Stimulated activated naive CD4-positive, alpha-beta T cell (primary cell): ENCODE measurements at places on chromosomes 7 and 10.
A peak's percentile ranks its signal among the peaks of the same experiment; 100 is the strongest.

DNA sequence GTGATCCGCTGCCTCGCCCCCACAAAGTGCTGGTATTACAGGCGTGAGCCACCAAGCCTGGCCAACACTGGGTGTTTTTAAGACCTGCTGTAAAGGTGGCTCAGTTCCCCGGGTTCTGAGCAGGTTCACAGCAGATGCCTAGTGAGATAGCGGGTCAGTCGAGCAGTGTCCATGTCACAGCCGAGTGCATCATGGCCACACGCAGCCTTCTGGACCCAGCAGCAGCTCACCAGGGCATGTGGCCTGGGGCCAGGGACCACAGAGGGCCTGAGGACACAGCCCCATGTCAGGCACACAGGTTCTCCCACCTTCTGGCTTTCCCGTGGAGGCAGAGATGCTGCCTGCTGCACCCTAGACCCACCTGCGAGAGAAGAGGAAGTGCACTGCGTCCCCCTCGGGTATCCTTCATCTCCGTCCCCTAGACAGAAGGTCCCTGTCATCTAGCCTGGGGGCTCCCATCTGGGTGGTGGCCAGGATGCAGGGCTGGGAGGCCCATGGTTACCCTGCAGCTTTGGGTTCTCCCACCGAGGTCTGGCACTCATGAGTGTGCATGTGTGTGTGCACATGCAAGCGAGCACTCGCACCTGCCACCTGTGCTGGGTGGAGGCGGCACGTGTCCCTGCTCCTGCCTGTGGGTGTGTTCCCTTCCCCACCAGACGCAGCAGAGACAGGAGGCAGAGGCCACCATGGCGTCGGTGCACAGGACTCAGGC lies 98.6 kb downstream of the NKX6-2 start:
- no peak for DNase-seq

DNA sequence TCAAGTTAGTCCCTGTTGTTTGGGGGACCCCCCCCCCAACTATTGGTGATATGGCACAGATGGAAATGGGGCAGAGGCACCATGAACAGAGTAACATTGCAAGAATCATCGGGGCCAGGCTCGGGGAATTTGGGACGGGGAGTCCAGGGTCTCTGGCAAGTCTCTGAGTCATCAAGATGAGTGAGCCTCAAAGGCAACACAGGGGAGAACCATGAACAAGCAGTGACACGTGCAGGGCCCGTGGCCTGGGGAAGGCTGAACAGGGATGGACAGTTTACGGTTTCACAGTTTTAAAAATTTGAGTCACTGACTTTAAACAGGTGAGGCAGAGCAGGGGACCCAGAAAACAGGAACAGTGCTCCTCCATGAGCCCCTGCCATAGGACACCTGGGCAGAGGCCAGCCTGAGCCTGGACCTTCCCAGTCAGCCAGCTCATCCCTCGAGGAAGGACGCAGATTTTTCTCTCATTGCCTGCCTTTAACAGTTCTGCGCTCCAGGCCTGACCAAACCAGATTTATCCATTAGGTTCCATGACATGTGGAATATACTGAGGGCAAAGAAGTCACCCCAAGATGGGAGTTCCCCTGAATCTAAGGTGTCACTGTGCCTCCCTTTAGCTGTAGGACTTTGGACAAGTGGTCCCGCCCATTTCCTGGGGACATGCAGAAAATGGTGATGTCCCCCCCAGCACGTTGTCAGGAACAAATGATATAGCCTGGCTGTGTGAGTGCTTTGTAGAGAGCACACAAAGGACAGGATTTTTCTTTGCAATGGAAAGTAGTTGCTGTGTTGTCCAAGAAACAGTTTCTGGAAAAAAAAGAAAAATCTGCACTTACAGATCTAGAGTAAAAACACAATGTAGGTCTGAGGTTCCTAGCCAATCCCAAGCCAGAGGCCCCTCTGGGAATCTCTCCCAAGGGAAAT lies 23.8 kb downstream of the CHST15 start:
- DNase-seq: no peak

- no peak for DNase-seq
These were observed 53.3 kb upstream of the TCF7L2 start for GRCh38 chr10:112896722-112897121.

DNA sequence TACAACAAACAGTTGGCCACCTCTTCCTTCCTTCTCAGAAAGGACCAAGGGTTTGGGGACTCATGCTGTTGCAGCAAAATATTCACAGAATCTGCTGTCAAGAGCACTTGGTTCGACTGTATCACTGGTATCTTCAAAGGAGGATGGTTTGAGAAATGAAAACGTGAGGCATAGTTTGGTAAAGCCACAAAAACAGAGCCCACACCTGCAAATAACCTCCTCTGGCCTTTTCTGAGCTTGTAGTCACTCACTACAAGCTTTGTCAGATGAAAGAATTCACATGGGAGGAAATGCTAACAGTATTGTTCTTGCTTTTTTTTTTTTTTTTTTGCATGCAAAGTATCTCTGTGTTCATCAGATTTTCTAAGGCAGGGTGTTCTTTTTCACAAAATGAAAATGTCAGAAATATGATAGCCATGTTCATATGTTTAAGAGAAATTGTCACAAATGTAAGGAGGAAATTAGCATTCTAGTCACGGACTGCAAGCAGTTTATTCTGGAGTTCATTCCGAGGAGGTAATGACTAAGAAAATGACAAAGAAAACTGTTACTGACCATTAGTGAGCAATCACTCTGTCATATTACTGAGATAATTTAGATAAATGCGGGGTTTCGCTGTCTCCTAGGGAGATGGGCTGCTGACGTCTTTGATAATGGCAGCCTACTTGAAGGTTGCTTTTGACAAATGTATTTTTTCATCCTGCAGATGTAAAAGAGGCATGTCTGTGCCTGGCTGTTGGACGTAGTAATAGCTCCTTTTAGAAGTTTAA lies 117.8 kb upstream of the MYO3A start:
- DNase-seq: no peak

- DNase-seq: no peak
These were observed 2.1 kb upstream of the TMEM120A start for GRCh38 chr7:75996476-75996875.

- DNase-seq: no peak
These were observed 28.8 kb downstream of the MIOS start for GRCh38 chr7:7595451-7595850.

DNA sequence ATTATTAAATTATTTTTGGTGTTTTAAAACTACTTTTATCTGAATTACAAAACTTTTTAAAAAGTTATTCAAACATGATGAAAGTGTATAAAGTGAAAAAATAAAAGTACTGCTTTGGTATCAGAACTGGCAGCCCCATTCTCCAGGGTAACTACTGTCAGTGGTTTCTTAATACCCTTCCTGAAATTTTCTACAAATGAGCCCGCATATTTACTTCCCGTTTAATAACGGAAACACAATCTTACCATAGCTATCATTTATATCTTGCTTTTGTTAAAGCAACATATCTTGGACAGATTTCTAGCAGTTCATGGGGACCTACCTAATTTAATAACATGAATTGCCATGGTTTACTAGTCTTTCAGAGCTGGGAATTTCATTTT lies 249.9 kb downstream of the RNLS start:
- no peak for DNase-seq

- DNase-seq: no peak
These were observed 7.3 kb upstream of the KIAA1217 start for GRCh38 chr10:24201503-24202180.

- no peak for DNase-seq
These were observed 11.8 kb downstream of the PODXL start for GRCh38 chr7:131544449-131545301.

DNA sequence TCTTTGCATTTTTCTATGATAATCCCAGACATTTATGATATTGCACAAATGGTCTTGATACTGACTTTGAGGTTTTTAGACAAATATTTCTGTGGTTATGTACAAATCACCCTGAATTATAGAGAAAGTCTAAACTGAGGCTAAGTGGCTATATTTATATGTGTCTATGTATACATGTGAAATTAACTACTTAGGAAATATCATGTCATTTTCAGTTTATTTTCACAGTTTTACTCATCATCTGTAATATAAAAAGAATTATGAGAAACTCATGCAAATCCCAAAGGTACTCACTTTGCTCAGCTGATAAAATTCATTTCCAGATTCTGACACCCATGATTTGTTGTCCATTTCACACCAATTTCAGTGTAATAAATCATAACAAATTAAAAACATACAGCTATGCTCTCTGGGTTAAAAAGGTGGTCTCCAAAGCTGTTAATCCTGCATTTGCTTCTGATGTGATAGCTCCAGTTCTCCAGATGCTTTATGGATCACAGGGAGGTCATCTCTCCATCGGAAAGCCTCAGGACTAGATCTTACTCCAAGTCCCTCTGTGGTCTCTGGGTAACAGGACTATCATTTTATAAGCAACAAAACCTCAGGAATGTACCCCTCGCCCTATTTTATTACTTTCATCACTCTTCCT lies 673.9 kb downstream of the PARD3 start:
- DNase-seq: no peak

- DNase-seq: no peak
These were observed 66.1 kb upstream of the PIP4K2A start for GRCh38 chr10:22780474-22780885.

GRCh38 chr7:48250441-48250951 lies 79.2 kb downstream of the ABCA13 start:
- DNase-seq: no peak

GRCh38 chr10:72034040-72034499 lies 54.3 kb downstream of the SPOCK2 start:
- no peak for DNase-seq

DNA sequence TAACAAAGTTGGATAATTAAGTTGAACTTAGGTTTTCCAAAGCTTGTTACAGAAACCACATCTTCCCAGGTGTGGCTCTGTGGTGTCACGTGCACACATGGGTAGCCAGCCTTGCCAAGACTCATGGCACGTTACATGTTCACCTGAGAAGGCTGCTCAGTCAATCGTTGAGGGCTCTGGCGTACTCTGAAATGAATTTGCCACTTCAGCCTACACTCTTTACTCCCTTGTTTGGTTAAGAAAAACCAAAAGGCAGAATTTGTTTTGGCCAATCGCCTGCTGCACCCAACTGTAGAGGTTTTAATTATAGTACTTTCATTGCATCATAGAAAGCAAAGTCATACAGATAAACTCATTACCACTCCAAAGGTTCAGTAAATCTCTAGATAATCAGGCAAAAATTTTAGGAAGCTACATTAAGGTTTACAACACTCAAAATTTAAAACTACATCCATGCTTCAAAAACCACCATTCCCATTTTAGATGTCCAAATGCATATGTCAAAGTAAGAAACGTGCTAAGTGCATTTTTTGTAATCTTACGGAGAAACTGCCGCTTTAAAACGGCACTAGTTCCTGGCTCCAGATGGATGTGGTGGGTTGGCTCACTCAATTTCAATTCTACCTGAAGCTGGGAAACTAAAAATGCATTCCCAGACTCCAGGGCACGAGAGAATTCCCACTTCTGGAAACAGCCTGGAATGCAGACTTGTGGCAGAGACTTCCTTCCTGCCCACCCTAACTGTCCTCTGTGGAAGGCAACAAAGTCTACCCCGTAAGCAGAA lies 88.4 kb downstream of the DIP2C start:
- DNase-seq: no peak

DNA sequence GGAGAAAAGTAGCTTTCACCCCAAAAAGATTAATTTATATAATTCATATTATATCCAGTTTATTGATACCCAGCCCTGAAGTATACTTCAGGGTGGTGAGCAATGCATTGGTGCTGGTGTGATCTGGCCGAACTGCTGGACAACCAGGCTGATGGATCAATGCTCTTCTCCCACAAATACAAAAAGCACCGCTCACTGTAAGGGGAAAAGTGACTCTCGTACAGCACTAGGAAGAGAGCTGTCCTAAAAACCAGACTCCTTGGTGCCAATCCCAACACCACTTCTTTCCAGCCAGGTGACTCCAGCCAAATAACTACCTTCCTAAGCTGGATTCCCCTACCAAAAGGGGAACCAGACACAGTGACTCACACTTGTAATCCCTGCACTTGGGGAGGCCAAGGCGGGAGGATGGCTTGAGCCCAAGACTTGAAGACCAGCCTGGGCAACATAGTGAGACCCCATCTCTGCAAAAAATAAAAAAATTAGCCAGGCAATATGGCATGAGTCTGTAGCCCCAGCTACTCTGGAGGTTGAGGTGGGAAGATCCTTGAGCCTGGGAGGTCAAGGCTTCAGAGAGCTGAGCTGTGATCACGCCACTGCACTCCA lies 13.1 kb upstream of the TNPO3 start:
- DNase-seq: no peak

DNA sequence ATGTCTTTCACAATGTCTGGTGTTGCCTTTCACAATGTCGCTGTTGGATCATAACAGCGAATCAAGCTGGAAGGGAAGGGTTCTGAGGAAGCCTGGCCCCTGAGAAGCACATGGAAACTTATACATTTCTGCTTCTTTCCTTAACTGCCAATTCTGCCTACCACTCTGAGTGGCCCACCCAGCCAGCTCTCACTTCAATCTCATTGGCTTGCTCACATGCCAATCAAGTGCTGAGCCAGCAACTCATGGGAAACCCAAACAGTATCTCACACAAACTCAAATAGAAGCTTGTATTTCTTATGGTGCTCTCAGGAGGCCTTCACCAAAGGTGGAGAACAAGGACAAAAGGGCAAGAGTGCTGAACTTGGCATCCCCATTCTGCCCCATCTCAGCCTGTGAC lies 117.4 kb upstream of the GPR26 start:
- no peak for DNase-seq

GRCh38 chr10:5291501-5292195 lies 73.1 kb upstream of the UCN3 start:
- DNase-seq: peak; percentile 58
